D721Med (cell line): ENCODE measurements at places on chromosomes 7 and 10.

DNA sequence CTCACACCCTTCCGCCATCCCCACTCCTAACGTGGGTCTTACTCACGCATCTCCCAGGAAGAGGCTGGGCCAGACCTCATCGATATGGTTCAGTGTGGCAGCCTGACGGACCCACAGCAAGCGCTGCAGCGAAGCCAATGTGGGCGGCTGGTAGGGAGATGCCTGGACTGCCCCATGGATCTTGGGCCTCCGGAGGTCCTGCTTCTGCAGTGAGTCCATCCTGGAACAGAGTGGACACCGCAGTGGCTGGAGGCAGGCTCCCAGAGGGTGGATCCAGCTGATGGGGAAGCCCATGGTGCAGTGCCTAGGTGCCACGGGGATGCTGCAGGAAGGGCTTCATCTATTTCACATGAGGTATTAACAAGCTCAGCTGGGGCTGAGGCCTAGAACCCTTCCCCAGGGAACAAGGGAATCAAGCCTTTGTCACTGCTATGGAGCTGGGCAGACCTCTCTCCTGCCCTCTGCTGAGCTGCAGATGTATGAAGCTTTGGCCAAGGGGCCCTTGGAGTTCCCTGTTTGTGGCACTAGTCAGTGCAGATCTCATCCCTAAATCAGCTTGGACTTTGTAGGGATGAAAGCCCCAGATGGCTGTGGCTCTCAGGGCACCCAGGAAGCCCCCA lies 13.7 kb upstream of the SAMD8 start:
- DNase-seq: peak; percentile 55

- DNase-seq: no peak
Measured at GRCh38 chr7:45874408-45875131, 1.7 kb upstream of the CCDC201 start.

- DNase-seq: no peak
Measured at GRCh38 chr10:86188326-86188725, 178.3 kb downstream of the GRID1 start.

- no peak for DNase-seq
Measured at GRCh38 chr10:110788620-110789385, 82.9 kb upstream of the PDCD4 start.

- no peak for DNase-seq
Measured at GRCh38 chr10:69731184-69731583, 70.5 kb upstream of the COL13A1 start.
